NAMALWA (cell line): ENCODE measurements at places on chromosomes 1 and 21.

DNA sequence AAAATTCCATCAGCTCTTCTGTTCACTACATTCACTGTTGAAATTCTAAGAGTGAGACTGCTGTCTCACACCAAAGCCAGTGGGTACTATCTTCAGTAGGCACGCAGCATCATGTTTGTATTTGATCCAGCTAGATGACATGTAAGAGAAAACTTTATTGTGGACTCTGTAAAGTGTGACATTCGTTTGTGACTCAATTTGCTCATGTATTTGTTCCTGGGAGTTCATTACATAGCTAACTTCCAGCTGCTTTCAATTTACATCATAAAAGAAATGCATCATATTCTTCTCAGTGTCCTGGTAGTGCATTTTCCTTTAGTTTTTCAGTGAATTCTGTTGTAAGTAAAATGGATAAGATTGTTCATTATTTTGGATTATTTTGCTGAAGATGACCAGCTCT is 31.4 kb downstream of the CTH start:
- no peak for DNase-seq

DNA sequence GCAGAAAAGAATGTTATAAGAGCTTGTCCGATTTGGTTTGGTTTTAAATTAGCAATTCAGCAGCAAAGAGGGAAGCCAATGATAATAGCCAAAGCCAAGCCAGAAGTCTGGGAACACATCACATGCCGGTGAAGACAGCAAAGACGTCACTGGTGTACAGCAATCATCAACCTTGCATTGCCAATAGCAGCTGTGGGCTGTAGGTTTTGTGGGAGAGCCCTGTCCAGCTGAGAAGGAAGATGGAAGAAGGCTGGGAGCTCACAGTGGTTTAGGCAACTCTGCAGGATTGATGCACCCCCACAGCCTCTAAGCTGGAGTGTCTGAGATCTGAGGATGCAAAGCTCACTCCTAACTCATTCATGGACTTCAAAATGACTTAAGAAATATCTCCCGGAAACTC is 338.7 kb downstream of the SIPA1L2 start:
- DNase-seq, result no peak

GRCh38 chr1:201562257-201562656 is 23.3 kb downstream of the NAV1 start:
- no peak for DNase-seq

DNA sequence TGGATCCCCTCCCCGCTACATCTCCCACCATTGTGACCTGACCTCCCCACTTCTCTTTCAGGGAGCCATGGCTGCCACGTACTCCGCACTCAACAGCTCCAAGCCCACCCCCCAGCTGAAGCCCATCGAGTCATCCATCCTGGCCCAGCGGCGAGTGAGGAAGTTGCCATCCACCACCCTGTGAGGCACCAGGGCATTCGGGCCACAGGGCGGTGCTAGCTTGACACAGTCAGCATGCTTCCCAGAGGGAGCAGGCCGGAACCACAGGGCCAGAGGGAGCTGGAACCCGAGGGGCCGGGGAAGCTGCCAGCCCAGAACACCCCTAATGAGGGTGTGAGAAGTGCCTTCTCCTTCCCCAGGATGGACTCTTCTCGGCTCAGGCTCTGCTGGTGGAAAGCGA is 44.5 kb downstream of the RPS6KA1 start:
- DNase-seq, result no peak

DNA sequence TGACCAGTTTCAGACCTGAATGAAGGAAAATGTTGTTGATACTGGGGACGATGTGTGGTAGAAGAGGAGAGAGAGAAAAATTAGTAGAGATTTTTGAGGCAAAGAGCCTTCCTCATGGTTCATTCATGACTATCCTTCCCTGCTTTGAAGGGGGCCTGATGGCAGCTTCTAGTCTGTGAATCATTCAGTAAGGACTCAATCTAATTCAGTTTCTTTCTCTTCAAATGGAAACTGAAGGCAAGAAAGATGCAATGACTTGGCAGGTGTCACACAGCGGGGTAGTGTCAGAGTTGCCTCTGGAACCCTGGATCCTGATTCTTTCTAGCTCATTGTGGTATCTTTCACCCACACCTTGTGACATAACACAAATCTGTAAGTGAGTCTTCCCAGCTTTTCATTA is 14.9 kb upstream of the CD5L start:
- DNase-seq, result no peak

GRCh38 chr1:50989694-50990093 is 19.6 kb downstream of the CDKN2C start:
- DNase-seq, result no peak

DNA sequence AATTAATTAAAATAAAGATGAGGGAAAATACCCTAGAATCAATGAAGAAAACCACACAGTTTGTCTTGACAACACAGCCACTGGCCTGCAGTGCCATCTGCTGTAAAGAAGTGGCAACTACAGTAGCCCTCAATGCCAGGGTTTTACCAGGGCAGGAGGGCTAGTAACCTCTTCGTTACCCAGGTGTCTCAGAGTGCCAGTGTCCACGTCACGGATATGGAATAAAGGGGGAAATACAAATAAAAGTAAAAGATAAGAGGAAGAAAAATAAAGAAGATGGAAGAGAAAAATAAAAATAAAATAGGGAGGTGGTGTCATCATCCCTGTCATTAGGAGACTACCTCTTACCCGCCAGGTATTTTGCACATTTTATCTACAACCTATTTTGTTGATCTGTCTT is 14.2 kb upstream of the SLC44A3 start:
- DNase-seq, result peak; percentile 71

GRCh38 chr1:217251121-217251520 is 379.8 kb downstream of the GPATCH2 start:
- DNase-seq, result no peak

DNA sequence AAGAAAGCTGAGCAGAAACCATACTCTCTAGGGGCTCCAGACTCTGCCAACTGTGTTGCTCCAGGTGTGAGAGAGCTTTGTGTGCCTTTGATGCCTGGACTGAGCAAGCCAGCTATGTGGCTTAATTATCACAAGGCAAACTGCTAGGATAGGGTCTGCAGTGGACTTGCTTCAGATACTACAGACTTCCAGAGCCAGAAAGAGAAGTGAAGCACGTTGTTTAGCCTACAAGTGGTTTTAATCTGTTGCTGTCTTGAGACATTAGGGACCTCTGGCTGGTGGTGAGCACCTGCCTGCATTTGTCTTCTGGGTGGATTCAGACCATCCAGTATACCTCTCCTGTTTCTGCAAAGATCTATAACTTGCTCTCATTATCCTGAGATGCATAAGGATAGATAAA is 353.4 kb upstream of the PLXNA2 start:
- DNase-seq, result no peak

GRCh38 chr1:71054281-71054731 is 6.7 kb upstream of the PTGER3 start:
- no peak for DNase-seq

GRCh38 chr1:153963850-153964331 is 554 bp upstream of the SLC39A1 start:
- no peak for DNase-seq

DNA sequence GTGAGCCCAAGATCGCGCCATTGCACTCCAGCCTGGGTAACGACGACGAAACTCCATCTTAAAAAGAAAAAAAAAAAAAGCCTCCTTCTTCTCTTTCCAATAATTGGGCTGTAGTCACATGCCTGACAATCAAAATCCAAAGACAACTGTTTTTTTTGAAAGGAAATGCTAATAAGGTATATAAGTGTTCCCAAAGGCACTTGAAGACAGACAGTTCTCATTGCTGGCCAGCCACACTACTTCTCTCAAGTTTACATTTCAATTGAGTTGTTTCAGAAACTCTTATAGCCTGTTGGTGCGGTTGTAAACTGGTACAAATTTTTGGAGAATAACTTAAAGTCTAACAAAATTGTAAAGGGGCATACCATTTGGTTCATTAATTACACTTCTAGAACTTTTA is 23.3 kb downstream of the GATAD2B start:
- DNase-seq, result no peak

DNA sequence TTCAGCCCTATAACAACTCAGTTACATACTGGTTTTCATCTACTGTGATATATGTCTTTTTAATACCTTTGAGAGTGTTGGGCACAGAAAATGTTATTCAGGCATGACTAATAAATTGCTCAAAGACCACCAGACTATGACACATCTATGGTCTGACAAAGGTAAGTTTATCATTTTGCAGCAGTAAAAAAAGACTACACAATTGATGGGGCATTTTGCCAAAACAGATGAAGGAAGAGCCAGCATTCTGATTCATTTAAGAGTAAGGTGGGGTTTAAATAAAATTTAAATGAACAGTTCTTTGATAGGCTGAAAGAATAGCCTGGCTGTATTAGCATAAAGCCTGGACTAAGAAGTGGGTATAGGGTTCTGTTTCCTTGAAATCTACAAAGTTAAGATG is 8.8 kb upstream of the RNPC3 start:
- no peak for DNase-seq
